ENCODE measurements at places on chromosomes 6 and 20. TPM values are rescaled to one million over a fixed set of nuclear protein-coding genes. Genes with fewer than 3 reads are reported as not detected.

Gene NELFCD
- total RNA-seq, result 82.1 TPM

Gene FAM209A
- not detected for total RNA-seq

Gene SMOC2
- total RNA-seq, result 0.10 TPM

Gene CAPN11
- total RNA-seq, result 0.44 TPM

Gene PTCHD4
- not detected for total RNA-seq

Gene MED23
- 19.4 TPM for total RNA-seq

Gene EDN1
- 3.5 TPM for total RNA-seq

Gene ZKSCAN8
- 16.1 TPM for total RNA-seq

Gene PPP1R3G
- total RNA-seq, result 0.10 TPM

Gene NRN1
- 0.37 TPM for total RNA-seq

Gene ABHD16B
- total RNA-seq, result not detected

Gene ANKRD66
- total RNA-seq, result not detected

Gene HSPA12B
- not detected for total RNA-seq

Gene PSORS1C1
- total RNA-seq, result not detected

Gene PTCRA
- 0.24 TPM for total RNA-seq

Gene HELZ2
- 36.9 TPM for total RNA-seq

Gene DEFB121
- not detected for total RNA-seq

Measured in GM12878 (cell line).